ENCODE measurements at places on chromosomes 7 and 10. TPM values are rescaled to one million over a fixed set of nuclear protein-coding genes. Genes with fewer than 3 reads are reported as not detected.

The SPDYE6 gene
- total RNA-seq = not detected

The AGAP4 gene
- total RNA-seq = 7.2 TPM

The SLC39A12 gene
- not detected for total RNA-seq

The ANKRD61 gene
- 0.72 TPM for total RNA-seq

The CEP55 gene
- total RNA-seq = 60.9 TPM

Measured in A549 treated with AZD2906 at 1 μM for 4 hours (cell line).